ENCODE measurements at places on chromosomes 5 and 9. TPM values are rescaled to one million over a fixed set of nuclear protein-coding genes. Genes with fewer than 3 reads are reported as not detected.

DNA sequence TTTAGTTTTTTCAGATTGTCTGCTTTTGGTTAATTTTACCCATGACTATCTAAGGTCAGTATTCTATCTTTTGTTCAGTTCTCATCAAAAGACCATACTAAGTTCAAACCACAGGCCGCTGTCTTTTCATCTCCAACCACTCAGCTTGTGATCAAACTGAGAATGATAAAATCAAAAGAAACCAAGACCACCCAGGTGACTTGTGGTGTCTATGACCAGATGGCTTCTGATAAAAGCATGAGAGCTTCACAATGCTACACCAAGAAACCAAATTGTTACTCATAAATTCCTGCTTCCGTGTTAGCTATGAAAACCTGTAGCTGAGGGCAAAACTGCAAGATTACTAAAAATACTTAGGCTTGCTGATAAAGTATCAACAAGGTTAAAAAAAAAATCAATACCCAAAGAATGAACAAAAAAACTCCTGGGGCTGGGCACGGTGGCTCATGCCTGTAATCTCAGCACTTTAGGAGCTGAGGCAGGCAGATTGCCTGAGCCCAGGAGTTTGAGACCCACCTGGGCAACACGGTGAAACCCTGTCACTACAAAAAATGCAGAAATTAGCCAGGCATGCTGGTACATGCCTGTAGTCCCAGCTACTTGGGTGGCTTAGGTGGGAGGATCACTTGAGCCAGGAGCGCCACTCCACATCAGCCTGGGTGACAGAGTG lies 25.8 kb upstream of the GPX8 start:
- H3K27me3 ChIP-seq: peaks cover 5% of the 10 kb centered on the region
- no peak overlapping the region for H3K4me3 ChIP-seq
- no peaks in the 10 kb centered on the region for H3K4me1 ChIP-seq
- H3K27ac ChIP-seq: no peak overlapping the region
- no peaks in the 10 kb centered on the region for H3K36me3 ChIP-seq

IL13 gene
- total RNA-seq: not detected

DNA sequence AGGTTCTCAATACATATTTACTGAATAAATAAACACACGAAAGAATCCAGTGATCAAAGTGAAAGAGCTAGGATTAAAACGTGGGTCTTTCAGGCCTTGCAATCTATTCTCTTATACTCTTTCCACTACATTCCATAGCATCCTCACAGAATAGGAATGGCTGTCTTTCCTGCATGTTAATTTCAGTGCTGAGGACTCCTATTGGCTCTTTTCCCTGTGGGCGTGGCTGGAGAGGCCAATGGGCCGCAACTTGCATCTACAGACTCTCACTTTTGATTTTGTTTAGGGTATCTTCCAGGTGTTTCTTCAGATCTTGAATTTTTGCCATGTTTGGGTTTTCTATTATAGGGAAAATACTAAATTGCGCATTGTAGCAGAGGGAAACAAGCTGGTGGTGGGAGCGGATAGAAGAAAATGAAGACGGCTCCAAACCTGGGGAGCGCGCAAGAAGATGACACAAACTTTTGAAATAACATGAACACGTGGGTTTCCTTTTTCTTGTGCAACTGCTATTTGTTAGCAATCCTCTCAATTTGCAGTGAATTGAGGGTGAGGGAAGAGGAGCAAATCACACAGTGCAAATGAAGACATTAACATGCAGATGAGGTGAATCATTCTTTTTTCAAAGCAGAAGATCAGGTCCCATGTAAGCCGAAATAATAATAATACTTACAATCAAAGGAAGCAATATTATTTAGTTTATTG lies 93.9 kb downstream of the GCNT1 start:
- H3K27ac ChIP-seq: no peak overlapping the region
- no peaks in the 10 kb centered on the region for H3K4me1 ChIP-seq
- H3K27me3 ChIP-seq: no peaks in the 10 kb centered on the region
- no peaks in the 10 kb centered on the region for H3K36me3 ChIP-seq

SLC34A1 gene
- total RNA-seq: not detected

- no peaks in the 10 kb centered on the region for H3K36me3 ChIP-seq
- peak overlapping the region; percentile 67 for H3K27ac ChIP-seq
- peak; percentile 27 for DNase-seq
- peaks cover 10% of the 10 kb centered on the region for H3K27me3 ChIP-seq
- H3K4me1 ChIP-seq: no peaks in the 10 kb centered on the region
- no peak overlapping the region for H3K4me3 ChIP-seq
Measured at GRCh38 chr9:134525841-134526583, 115.6 kb upstream of the COL5A1 start.

DNA sequence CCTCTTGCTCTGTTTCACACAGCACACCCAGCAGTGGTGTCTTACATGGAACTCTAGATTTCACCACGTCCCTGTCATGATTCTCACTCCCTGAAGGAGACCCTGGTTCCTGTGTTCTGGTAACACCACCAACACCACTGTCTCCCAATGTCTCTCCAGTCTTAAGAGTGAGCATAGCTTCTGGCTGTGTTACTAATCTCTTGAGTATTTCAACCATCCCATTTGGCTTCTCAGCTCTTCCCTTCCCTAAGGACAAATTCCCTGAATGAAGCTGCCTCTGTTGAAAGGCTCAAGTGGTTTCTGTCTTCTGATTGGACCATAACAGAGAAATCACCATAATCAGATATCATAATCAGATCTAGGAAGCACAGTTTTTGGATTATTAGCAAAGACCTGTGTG lies 311.8 kb downstream of the DNAH5 start:
- no peak overlapping the region for H3K27ac ChIP-seq
- no peak for DNase-seq
- H3K27me3 ChIP-seq: no peaks in the 10 kb centered on the region
- H3K36me3 ChIP-seq: no peaks in the 10 kb centered on the region

TRIM41 gene
- total RNA-seq: 10.1 TPM

GRM6 gene
- not detected for total RNA-seq

GRCh38 chr9:84563691-84564090 lies 105.8 kb upstream of the NTRK2 start:
- H3K27ac ChIP-seq: no peak overlapping the region
- H3K27me3 ChIP-seq: no peaks in the 10 kb centered on the region
- no peaks in the 10 kb centered on the region for H3K4me1 ChIP-seq
- DNase-seq: no peak
- H3K4me3 ChIP-seq: no peak overlapping the region

DNA sequence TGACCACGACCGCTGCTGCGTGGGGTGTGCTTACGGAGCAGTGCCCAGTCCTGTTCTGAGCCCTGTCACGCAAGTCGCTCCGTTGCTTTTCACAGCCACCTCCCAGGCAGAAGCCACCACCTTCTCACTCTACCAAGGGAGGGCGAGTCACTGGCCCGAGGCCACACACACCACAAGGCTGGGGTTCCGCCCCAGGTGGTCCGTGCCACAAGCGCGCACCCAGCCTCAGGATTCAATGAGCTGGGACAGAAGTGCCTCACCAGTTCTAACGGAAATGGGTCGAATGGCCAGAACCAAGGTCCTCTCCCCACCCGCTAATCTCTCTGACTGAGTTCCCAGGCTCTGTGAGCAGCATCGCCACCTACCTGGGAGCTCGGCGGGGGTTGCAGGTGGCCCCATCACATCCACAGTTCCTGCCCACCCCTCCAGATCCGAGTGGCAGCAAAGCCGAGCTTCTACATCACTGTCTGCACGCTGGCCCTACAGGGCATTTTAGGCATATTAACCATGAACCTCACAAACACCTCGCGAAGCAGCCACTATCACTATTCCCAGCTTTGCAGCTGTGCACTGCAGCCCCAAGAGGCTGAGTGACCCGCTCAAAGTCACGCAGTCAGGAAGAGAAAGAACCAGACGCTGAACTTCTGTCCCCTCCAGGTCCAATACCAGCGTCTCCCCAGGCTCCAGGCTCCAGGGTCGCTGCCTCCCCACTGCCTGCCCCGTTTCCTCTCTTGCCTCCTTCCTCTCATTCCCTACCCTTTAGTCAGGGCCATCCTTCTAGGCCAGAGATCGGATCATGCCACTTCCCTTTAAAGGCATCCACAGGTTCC lies 92.1 kb upstream of the PHYKPL start:
- H3K4me3 ChIP-seq: no peak overlapping the region
- no peaks in the 10 kb centered on the region for H3K36me3 ChIP-seq
- H3K4me1 ChIP-seq: peaks cover 2% of the 10 kb centered on the region

DNA sequence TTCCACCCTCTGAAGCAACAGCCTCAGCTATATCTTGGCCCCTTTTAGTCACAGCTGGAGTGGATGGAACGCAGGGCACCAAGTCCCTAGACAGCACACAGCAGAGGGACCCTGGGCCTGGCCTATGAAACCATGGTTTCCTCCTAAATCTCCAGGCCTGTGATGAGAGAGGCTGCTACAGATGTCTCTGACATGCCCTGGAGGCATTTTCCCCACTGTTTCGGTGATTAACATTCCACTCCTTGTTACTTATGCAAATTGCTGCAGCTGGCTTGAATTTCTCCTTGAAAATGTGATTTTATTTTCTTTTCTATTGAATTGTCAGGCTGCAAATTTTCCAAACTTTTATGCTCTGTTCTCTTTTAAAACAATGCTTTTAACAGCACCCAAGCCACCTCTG lies 384.8 kb downstream of the PRR16 start:
- no peaks in the 10 kb centered on the region for H3K4me1 ChIP-seq
- no peak overlapping the region for H3K4me3 ChIP-seq
- H3K36me3 ChIP-seq: no peaks in the 10 kb centered on the region
- DNase-seq: no peak
- H3K27ac ChIP-seq: no peak overlapping the region
- H3K27me3 ChIP-seq: no peaks in the 10 kb centered on the region

DNA sequence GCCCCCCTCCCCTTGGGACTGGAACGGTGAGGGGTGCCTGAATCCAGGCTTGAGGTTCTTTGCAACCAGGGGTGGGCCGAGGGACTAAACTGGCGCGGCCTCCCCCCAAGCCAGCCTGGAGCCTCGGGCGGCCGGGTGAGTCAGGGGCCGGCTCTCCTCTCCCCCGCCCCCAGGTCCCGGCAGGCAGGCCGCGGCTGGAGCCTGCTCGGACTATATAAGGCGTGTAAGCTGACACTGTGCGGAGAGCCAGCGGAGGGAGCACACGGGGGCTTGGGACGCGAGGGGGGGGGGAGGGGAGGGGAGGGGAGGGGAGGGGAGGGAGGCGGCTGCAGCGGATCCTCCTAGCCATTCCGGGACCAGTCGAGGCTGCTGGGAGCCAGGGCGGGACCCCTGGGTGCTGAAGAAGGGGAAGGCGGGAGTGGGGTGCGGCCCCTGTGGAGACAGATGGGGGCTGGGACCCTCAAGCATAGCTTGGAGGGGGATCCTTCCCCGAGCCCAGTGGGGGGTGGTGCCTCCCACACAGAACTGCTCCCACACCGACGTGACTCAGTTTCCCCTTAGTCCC lies 595 bp downstream of the PDLIM7 start:
- H3K27me3 ChIP-seq: no peaks in the 10 kb centered on the region
- peaks cover 43% of the 10 kb centered on the region for H3K4me1 ChIP-seq
- peak; percentile 94 for DNase-seq
- peaks cover 8% of the 10 kb centered on the region for H3K36me3 ChIP-seq
- peak overlapping the region; percentile 90 for H3K27ac ChIP-seq

HTR4 gene
- 17.4 TPM for total RNA-seq

GRCh38 chr5:81782811-81783210 lies 31.9 kb upstream of the SSBP2 start:
- no peaks in the 10 kb centered on the region for H3K27me3 ChIP-seq
- no peak overlapping the region for H3K4me3 ChIP-seq
- H3K36me3 ChIP-seq: no peaks in the 10 kb centered on the region
- H3K4me1 ChIP-seq: peaks cover 50% of the 10 kb centered on the region
- no peak for DNase-seq
- H3K27ac ChIP-seq: no peak overlapping the region

OBP2B gene
- total RNA-seq: not detected

PCDHA1 gene
- 0.37 TPM for total RNA-seq

TTC23L gene
- total RNA-seq: not detected

DNA sequence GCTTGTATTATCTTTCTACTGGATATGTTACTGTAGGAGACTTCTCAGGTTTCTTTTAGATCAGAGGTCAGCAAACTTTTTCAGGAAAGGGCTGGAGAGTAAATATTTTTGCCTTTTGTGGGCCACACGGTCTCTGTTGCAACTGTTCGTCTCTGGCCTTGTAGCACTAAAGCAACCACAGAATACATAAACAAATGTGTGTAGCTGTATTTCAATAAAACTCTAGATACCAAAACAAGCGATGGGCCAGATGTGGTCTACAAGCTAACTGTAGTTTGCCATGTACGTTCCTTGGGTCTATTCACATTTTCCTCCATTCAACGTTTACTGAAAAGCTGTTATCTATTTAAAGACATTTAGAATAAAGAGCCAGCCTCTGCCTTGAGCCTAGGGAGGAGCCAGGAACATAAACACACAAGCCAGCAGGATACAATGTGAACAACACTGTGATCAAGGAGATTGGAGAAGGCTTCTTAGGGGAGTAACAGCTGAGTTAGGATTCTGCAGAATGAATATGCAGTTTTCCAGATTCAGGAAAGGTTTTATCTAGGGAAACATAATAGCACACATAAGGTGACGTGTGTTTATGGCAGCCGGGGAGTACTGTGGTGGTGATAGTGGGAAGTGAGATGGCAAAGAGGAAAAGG lies 33.0 kb upstream of the HOMER1 start:
- no peak overlapping the region for H3K27ac ChIP-seq
- H3K27me3 ChIP-seq: no peaks in the 10 kb centered on the region
- peak; percentile 29 for DNase-seq
- H3K4me1 ChIP-seq: peaks cover 6% of the 10 kb centered on the region
- H3K36me3 ChIP-seq: no peaks in the 10 kb centered on the region

CENPH gene
- total RNA-seq: 15.6 TPM

UBAP2 gene
- 37.1 TPM for total RNA-seq

DNA sequence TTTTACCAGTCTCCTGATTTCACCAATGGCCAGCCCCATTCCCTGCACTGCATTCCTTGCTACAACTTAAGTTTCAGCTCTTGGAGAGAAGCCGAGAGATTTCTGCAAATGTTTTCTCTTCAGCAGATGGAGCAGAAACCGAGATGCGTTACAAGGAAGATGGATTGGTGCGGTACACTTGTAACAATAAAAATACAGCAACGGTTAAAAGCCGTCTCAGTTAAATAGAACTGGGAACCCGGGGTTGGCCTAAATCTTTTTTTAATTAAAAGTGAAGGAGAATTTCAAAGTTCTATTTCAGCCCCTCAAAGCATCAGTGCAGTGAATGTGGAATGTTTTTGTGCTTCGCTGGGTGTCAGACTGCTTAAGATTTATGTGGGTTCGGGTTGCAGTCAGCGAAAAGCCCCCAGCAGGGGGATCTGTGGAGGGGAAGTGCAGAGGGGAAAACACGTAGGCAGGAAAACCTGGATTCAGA lies 19.8 kb downstream of the BRINP1 start:
- no peak overlapping the region for H3K27ac ChIP-seq
- no peaks in the 10 kb centered on the region for H3K4me1 ChIP-seq
- H3K27me3 ChIP-seq: no peaks in the 10 kb centered on the region
- no peak overlapping the region for H3K4me3 ChIP-seq
- no peaks in the 10 kb centered on the region for H3K36me3 ChIP-seq
- DNase-seq: peak; percentile 14

All from stomach (tissue), 19 donors.